ENCODE measurements at places on chromosomes 7 and 10.
A peak's percentile ranks its signal among the peaks of the same experiment; 100 is the strongest.

DNA sequence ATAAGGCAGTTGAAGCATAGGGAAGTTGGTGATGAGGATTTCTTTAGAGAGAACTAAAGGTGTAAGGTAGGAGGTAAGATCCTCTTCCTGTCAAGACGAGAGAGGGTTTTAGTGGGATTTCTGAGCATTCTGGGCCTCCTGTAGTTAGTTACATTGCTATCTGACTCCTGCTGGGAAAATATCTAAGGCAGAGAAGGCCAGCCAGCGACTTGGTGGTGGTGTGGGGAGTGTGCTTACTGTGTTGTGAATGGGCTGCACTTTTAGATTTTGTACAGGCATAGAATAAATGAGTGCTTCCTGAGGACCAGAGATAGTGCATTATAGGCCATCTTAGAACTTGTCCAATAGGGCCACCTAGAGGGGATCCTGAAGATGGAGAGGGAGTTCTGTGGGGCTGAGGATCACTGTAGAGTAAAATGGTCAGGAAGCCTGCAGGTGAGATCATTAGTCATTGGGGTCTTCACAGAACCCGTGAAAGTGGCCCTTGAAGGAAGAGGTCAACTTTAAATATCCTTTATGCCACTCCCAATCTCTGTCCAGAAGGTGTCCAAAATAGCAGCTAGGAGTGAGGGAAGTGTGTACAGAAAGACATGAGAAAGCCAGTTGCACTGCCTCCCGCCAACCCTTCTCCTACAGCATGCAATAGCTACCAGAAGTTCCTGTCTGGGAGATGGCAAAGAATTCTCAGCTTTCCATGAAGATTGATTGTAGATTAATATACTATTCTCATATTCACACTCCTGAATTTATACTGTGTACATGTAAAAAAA lies 266.6 kb downstream of the POLR1F start:
- DNase-seq, result no peak

- no peak for DNase-seq
These were observed 34.9 kb downstream of the BAIAP2L1 start for GRCh38 chr7:98365863-98366561.

DNA sequence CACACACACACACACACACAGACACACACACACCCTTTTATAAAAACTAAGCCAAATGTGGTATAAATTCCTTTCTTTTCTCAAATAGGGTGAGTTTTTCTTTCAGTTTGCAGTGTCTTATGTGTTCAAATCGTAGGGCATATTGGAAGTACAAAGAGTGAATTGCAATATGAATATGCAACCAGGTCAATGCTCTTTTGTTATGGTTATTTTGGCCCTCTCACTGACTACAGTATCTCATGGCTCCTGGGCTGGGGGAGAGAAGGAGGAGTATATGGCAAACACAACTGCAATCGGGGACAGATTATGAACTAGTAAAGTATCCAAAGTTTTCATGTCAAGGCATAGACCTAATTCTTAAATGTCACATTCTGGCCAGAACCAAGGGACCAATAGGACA lies 301.9 kb downstream of the PLXDC2 start:
- DNase-seq, result no peak

GRCh38 chr10:110881905-110882304 lies 10.2 kb downstream of the PDCD4 start:
- no peak for DNase-seq

DNA sequence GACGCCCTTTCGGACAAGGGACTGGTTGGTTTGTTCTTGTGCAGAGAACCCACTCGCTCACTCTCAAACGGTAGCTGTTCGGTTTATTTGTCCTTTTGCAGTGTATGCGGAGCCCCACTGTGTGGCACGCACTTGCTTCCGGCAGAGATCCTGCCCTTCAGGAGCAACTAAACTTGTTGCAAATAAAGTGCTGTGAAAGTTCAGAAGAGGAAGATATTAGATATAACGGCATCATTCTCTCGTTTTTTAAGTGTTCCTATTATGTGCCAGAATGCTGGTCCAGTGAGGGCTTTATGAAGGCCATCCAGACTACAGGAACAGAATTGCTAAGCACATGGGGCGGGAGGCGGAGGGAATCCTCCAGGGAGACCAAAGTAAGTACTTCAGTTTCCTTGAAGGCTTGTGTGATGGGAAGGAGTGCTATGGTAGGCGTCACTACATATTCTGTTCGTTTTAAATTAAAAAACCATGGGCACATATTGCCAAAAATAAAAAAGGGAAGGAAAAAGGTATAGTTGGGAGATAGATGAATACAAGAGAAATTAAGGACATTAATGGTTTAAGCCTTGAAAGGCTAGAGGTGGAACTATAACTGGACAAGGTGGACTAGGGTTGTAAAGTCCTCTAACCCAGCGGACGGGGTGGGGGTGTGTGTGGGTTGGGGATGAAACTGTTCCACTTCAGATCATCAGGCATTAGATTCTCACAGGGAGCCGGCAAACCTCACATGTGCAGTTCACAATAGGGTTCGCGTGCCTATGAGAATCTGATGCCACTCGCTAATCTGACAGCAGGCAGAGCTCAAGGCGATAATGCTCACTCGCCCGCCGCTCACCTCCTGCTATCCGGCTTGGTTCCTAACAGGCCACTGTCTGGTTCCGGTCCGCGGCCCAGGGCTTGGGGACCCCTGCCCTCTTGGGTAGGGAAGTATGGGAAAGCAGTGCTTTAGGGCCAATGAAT lies 704 bp upstream of the ERLIN1 start:
- peak; percentile 0 for DNase-seq

GRCh38 chr10:3486346-3487065 lies 298.5 kb downstream of the KLF6 start:
- no peak for DNase-seq

GRCh38 chr10:93710333-93710909 lies 8.0 kb upstream of the FRA10AC1 start:
- no peak for DNase-seq

DNA sequence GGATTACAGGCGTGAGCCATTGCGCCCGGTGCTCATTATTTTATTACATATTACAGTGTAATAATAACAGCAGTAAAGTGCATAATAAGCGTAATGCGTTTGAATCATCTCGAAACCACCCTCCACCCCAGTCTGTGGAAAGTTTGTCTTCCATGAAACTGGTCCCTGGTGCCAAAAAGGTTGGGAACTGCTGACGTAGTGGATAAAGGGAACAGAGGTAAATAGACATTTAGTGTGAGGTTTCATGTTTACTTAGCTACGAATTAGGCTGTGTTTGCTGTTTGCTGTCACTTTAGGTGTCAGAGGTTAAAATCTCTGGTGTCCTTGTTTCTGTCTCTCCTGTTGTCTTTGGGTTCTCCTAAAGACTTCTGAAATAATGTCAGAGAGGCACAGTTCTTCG lies 60.3 kb upstream of the SLC39A12 start:
- no peak for DNase-seq
